ENCODE measurements at places on chromosomes 3 and 15.

DNA sequence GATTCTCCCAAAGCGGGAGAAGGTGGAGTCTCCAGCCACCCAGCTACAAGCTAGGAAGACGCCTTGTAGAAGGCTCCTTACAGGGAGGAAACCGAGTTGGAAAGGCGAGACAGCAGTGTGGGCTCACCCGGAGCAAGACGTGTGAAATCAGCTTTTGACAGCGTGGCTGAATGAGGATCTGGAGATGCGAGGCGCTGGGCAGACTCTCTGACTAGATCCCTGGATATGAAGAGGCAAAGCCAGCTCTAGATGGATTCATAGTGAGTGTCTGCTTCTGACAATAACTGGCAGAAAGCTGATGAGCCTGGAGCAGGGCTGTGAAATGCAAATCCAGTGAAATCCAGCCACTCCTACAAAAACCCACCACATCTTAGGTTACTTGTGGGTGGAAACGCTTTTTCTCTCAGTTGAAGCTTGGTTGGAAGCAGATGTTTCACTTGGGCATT is 41.0 kb downstream of the GOLGA6A start:
- no peak for DNase-seq

DNA sequence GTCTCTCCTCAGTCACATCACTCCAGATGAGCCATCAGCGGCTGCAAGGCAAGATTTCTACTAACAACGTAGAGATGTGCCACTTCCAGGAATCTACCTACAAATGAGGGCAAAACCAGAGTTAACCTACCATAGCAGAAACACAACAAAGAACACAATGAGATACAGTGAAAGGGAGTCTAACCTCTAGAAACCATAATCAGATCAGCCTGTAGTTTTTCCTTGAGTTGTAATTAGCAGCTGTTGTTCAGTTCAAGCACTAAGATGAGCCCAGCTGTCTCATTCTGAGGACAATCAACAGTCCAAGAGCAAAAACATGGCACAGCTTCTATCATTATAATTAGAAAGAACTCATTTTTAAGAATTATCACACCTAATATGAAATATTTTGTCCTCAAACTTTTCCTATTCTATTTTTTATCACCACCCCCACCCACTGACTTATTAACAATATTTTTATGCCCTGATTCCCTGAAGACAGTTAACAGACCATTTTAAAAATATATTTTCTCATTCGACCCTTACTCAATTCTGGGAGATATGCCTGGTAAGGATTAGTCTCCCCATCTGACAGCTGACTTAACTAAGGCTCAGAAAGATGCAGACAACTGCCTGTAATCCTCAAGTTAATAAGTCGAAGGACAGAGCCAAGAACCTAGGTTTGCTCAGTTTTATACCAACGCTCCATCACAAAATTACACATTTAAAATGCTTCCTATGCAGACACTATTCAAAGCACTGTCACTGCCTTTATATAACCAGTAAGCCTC is 50.1 kb downstream of the MAGI1 start:
- no peak for DNase-seq

DNA sequence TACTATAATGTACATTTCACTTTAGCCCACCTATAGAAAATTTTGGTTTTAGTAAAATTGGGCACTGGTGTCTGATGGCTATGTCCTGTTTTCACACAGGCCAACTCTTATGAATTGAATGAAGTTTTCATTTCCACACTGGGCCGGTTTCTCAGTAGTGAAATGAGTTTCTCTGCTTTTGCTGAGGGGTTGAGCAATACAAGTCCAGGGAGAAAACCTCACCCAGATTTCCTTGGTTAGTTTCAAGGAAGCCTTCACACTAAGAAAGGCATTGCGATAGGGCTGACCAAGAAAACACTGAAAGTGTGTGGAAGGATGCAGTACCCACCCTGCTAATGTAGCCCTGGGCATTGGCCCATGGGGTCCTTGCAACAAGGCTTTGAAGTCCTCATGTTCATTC is 331.5 kb upstream of the CFAP20DC start:
- no peak for DNase-seq

- DNase-seq, result no peak
Observed at GRCh38 chr3:13818919-13819318, 61.0 kb downstream of the WNT7A start.

Data from EL (cell line).